GM13976 (cell line): ENCODE measurements at places on chromosomes 3 and 15.

DNA sequence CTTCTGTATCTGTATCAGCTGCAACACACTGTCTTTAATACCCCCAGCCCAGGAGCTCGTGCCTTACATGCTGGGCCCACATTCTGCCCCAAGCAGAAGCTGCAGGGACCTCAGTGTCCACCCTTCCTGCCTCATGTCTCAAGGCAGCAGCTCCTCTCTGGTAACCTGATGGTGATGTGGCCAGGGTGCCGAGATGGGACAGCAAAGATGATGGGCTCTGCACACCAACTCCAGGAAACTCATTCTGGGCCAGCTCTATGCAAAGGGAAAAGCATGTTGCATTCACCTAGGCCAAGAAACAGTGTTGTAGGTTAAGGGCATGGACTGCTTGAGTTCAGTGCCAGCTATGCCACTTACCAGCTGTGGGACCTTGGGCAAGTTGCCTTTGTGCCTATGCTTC lies 79.5 kb upstream of the PRR23C start:
- no peak for DNase-seq

DNA sequence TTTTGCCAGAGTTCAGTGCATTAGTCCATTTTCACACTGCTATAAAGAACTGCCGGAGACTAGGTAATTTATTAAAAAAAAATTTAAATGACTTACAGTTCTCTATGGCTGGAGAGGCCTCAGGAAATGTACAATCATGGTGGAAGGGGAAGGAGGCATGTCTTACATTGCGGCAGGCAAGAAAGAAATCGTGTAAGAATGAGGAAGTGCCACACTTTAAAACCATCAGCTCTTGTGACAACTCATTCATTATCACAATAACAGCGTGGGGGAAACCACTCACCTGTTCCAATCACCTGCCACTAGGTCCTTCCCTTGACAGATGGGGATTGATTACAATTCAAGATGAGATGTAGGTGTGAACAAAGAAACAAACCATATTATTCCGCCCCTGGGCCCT lies 1361.4 kb downstream of the NSUN3 start:
- no peak for DNase-seq

DNA sequence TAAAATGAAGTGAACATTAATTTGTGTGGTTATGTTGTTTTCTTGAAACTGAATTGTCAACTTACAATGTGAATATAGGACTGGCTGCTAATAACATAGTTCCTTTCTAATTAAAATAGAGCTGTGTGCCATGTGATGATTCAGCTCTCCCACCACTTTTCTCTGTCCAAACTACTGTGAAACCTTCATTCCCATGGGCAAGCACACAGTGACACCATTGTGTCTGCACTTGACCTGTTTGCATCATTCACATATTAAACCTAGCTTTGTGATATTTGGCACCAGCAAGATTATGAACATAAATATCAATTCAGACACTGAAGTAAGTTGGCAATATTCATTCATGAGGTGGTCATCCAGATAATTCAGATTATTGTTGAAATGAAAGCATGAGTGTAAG lies 78.8 kb upstream of the TCF12 start:
- DNase-seq, result no peak

DNA sequence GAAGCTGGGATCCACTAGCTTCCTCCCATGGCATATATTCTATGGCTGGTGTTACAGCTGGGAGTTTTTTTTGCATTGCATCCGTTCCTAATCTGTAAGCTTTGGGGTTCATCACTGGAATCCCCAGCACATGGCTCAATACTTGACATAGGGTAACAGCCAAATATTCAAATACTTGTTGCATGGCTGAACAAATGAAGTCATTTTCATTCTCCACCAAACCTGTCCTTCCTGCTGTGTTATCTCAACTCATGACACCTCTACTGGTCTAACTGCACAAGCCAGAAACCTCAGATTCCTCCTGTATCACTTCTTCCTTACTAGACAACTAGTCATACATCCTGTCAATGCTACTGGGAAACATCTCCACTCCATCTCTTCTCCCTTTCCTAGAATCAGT lies 43.4 kb downstream of the ST3GAL6 start:
- DNase-seq, result no peak

DNA sequence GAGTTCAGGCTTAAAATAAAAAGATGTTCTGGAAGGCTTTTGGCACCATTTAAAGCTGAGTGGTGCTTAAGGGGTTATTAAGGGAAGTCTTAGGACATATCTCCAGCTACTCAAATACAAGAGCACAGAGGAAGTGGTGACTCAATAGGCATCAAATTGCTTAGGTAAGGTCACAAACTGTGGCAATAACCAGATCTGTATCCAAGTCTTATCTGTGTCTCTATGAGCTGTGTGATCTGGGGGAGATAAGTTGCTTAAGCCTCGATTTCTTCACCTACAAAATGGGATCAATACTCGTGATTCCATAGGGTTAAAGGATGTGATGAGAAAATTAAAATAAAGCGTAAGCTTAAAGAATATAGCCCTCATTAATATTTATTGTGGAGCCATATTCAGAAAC lies 7.6 kb downstream of the HDC start:
- no peak for DNase-seq

DNA sequence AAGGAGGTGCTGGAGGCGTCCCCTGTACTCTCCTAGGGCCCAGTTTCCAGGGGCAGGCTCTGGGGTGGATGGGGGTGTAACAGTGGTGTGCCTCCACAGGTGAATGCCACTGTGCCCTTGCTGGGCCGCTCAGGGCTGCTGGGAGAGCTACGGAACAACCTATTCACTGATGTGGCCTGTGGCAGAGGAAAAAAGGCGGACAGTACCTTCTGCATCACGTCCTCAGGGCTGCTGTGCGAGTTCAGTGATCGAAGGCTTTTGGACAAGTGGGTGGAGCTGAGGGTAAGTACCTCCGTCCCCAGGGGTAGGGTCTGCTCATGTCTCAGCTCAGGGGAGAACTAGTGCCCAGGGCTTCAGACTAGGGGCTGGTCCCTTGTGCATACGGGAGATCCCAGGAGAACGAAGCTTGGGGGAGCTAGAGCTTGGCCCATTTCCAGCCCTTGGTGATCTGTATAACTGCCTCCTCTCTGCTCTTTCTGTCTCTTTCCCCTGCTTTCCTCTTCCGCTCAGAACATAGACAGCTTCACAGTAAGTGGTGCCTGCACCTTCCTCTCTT lies 15.0 kb upstream of the JMJD7 start:
- no peak for DNase-seq

- DNase-seq, result no peak
These were observed 74.6 kb upstream of the LEKR1 start for GRCh38 chr3:156751461-156752025.

- DNase-seq, result no peak
These were observed 9.8 kb upstream of the TMEM40 start for GRCh38 chr3:12768579-12769527.

- DNase-seq, result peak; percentile 61
These were observed 89.2 kb upstream of the MEF2A start for GRCh38 chr15:99476413-99477222.

DNA sequence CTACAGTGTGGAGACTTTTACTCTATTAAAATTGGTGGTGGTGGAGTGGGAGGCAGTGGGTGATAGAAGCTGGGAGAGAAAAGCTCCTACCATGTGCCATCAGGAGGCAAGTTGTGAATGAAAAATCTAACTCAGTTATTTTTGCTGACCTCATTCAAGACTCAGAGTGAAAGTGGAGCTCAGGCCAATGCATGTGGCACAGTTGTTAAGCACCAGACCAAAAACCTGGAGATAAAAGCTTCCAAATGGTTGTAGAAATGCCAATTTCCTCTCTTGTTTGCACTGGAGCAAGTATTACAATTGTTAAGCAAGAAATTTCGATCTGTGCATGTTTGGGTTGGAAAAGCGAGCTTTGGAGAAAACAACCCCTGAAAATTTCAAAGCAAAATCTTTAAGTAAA lies 81.5 kb upstream of the PRICKLE2 start:
- DNase-seq, result no peak

GRCh38 chr3:71585887-71586809 lies 2.6 kb upstream of the FOXP1 start:
- DNase-seq, result peak; percentile 18

GRCh38 chr15:58459560-58459959 lies 27.8 kb downstream of the LIPC start:
- DNase-seq, result no peak
